ENCODE measurements at places on chromosomes 4 and X.

DNA sequence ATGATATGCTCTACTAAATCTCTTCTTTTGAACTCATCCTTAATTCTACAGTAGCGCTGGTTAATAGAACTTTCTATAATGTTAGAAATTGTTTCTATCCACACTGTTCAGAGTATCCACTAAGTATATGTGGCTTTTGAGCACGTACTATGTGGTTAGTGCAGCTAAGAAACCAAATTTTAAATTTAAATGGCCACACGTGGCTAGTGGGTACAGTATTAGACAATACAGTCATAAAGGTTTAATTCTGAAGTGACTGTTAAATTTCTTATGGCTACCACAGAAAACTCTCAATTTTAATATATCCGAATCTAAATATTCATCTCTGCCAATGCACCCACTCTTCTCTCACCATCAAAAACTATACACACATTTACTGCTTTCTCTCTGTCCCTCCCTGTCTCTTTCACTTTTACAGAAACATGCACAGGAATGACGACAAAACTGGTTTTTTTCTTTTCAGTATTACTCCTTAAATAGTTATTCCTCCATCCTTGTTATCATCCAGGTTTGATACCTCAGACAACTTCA, 583.9 kb downstream of the KCTD8 start:
- no peak for ATAC-seq

- no peak for ATAC-seq
These were observed 22.1 kb upstream of the HSD17B10 start for GRCh38 chrX:53456254-53456653.

DNA sequence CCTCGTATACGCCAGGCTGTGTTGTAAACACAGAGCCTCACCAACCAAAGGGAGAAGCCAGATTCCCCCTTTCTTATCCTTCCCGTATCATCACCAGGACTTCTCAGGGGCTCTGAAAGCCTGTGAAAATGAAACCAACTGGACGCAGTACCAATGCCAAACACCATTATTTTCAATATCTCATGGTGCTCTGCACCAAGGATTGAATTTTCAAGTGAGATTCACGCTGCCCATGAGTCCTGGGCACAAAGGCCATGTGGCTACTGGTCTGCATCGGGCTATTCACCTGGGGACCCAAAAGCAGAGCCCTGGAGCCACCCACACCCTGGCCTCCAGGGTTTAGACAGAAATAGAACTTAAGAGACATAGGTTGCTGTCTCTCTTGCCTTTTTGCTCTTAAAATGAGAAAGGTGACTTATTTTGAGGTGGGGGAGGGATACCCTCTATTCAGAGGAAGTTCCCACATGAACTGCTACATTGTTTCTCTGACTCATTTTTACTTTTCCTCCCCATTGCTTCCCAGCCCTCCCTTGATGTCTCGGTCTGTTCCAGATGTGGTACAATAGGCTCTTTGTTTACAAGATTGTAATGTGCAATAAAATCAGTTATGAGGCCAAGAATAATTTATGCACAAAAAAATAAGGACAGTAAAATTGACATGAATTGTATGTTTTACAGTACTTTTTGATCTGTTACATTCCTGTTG, 55.4 kb downstream of the MAML3 start:
- no peak for ATAC-seq

DNA sequence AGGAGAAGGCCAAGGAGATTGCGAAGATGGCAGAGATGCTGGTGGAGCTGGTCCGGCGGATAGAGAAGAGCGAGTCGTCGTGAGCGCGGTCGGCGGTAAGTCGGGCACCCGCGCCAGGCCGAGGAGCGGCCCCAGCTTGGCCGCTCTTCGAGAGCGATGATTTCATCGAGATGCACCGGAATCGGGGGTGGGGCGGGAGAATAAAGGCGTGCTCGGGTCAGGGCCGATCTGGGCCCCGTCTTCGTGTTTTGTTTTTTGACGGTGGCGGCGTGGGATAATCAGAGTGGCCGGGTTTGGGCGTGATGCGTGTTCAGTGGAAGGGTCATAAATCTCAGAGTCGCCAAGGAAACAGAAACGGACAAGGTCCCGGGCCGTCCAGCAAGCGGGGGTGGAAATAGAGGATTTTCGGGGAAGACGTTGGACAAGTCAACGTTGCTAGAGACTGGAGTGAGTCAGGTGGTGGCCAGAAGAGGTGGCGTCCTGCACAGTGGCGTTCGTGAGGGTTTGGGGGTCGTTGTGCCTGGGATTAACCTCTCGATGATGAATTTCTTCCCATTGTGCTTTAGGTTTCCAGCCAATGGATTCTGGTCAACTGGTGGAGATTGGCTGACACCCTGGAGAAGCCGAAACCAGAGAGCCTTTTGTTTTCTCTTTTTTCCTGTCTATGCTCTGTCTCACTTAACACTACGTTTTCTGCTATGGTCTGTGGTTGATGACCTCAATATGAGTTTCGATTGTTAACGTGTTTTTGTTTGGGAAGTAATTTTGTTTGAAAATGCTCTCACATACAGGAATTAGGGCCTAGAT, 882 bp downstream of the MRFAP1 start:
- peak; percentile 65 for ATAC-seq

DNA sequence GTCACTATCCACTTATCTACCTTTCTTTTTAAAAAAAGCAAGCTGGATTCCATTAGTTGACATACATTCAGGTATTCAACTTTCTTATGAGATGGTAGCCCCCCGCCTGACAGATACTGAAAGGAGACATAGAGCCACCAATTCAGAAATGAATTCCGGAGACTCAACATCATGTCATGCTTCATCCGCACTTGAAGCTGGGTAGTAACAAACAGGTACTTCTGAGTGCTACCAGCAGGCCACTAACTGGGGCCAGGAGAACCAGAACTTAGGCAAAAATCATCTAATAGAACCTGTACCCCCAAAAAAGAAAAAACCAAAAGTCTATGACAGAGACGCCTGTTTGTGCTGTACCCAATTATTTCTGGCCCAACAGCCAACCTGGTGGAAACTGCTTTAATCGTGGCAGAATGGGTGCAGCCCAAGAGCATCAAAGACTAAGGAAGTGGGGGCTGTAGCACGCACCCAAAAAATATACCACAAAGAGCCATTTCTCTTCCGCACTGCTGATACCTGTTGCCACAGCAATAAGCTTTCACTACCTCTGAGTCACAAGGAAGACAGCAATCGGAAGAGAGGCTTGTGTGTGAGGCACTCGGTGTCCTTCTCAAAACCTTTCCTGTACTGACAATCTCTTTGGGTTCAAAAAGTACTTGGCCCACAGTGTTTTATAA, 84.8 kb downstream of the AFAP1 start:
- ATAC-seq: no peak

DNA sequence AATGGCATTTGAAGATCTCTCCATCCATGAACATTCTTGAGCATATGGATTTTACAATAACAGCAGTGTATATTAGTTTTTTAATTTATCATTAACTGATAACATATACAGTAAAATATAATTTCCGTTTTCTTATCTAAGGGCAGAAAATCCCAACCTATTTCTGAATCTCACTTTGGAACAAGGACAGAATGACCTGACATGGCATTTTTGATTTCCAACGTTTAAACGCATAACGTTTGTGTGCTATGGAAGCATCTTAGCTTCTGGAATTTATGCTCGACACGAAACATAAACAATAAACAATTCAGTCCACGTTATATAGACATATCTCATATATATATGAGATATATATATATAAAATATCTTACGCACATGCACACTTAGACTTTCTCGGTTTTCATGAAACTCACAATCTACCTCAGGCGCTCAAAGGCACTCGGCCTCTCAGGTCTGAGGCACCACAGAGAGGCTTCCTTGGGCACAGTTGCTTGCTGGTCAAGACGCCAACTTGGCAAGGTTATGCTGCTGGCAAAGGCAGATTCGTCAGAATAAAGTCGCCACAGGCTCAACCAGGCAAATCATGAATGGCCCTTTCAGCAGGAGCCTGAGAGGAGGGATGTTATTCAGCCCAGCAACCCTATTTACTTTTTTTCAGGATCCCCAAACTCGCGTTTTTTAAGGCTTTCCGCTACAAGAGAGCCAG, 1.0 kb upstream of the UGT8 start:
- no peak for ATAC-seq

DNA sequence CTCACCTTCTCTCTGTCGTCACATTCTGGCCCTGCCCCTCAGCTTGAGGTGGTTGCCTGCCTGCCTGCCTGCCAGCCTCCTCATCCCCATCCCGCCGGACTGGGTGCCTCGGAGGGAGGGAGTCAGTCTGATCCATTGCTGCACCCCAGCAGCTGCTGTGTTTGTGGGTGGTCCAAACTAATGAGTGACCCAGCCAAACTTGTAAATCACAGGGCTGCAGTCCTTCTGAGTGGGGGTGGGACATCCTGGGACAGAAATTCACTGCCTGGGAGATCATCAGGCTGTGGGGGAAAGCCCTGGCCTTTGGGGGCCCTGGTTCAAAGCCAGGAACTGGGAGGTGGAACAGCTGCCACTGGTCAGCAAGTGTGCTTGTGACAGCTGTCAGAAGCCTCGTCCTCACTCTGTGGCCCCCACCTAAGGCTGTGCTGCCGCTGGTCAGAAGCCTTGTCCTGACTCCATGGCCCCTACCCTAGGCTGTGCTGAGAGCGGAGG, 5.6 kb downstream of the GPR78 start:
- no peak for ATAC-seq

DNA sequence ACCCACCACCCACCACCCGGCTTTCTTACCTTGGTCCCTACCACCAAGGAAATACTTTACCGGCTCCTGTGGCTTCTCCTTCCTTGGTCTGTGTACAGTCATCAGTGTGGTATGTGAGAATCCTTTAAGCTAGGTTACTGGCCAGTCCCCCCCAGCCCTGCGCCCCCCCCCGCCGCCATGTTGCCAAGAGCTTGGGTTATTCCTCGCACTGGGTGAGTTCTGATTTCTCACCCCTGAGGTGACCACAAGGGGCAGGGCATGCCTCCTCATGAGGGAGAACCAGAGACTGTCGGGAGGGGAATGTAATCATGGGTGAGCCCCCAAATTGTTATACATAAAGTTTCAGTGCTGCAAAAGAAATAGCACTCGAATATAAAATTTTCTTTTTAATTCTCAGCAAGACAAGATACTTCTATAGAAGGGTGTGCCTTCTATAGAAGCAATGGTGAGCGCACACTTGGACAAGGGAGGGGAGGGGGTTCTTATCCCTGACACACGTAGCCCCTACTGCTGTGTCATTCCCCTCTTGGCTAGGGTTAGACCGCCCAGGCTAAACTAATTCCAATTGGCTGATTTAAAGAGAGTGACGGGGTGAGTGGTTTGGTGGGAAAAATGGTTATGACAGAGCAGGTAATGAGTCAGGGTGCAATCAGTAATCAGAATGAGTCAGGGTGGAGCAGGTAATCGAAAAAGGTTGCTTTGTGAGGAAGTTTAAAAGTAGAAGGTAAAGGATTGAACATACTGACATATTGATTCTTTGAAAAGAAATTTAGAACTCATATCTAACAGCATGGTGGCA, 133.2 kb downstream of the KDM6A start:
- no peak for ATAC-seq

DNA sequence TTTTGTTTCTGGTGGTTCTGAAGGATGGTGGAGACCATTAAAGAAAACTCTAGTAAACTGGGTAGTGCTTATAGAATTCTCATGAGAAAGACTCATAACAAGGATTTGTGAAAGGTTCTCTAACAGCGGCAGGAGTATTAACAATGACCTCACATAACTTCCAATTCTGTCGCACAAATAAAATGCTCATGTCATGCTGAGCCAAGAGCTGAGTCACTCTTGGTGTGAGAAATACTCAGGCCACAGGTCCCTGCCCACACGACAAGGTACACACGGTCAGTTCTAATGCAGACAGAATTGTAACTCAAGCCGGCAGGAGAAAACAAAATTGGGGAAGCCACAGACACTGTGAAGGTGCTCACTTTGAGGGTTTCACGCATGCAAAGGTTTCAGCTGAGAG, 34.4 kb upstream of the C4orf50 start:
- ATAC-seq: no peak

GRCh38 chr4:1295405-1296055, 5.8 kb downstream of the MAEA start:
- ATAC-seq: peak; percentile 53

DNA sequence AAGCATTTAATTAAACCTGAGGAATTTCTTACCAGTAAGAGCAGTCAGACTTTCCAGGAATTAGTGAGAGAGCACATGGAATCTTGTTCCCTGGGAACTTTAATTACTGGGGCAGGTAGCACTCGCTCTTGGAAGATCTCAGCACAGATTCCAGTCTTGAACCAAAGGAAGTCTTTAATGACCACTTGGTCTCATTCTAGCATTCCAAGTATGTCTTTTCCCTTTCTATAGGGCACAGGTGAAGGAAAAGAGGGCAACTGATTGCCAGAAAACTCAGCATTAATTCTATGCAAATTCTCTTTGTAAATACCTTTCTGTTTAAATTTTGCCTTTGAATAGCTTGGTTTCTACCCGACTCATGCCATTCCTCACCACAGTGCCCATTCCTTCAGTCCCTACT, 236.6 kb downstream of the LDB2 start:
- no peak for ATAC-seq

GRCh38 chrX:123399709-123400108, 215.6 kb downstream of the GRIA3 start:
- ATAC-seq: no peak

GRCh38 chrX:14729058-14729457, 143.8 kb downstream of the FANCB start:
- ATAC-seq: no peak

DNA sequence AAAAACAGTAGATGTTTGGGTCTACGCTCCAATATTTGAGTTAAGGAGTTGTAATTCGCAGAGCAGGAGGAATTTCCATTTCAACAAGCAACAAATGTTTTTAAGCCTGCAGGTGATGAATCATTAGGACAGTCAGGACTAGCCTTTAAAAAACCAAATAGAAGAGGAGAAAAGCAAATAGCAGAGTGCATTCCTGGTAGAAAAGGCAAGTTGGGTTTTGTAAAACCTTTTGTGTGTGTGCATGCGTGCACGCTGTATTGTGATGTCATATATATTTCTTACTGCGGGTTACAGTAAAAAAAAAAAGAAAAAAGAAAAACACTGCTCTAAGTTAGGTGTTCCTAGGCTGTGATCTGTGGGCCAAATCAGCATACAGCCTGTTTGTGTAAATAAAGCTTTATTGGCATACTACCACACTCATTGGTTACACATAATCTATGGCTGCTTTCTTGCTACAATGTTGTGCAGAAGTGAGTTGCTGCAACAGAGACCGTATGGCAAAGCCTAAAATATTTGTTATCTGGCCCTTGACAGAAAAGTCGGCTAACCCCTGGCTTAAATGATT, 135.6 kb downstream of the MID1 start:
- ATAC-seq: no peak

- ATAC-seq: no peak
These were observed 195.7 kb downstream of the SHROOM3 start for GRCh38 chr4:76630741-76631140.

- ATAC-seq: peak; percentile 66
These were observed at the start of gene NUDT11 for GRCh38 chrX:51496501-51497291. NUDT11 (minus strand) TSS chrX:51496592; CDS start chrX:51496444, 148 bp downstream.

- peak; percentile 80 for ATAC-seq
These were observed 53.3 kb downstream of the NBDY start for GRCh38 chrX:56782352-56782751.

- peak; percentile 27 for ATAC-seq
These were observed 95.8 kb downstream of the DHX15 start for GRCh38 chr4:24488399-24489164.

GRCh38 chrX:103441878-103442535, 65.7 kb downstream of the BEX3 start:
- ATAC-seq: no peak

- no peak for ATAC-seq
These were observed 16.1 kb upstream of the EXOSC9 start for GRCh38 chr4:121784975-121785374.
